ENCODE measurements at places on chromosomes 1 and 21.

DNA sequence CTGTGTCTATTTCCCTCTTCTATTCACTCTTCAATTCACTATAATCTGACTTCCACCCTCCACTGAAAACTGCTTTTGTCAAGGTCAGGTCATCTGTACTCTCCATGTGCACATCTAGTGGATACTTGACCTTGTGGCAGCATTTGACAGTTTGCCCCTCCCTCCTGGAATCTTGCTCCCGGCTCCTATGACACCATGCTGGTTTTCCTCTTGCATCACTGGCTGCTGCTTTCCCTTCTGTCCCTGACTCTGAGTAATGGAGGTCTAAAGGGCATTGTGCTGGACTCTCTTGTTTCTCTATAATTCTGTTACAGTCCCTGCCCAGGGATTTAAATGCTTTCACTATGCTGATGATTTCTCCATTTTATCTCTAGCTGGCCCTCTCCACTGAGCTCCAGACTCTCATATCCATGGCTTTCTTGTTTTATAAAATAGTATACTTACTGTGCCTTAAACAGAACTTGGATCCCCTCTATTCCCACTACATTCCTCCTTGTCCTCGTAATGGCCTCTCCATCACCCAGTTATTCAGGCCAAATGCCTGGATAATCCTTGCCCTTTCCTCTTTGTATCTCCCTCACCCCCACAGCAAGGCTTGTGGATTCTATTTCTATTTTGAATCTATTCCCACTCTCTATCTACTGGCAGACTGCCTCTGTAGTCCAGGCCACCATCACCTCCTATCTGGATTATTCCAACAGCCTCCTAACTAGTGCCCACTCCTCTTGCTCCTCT lies 36.8 kb upstream of the PODN start:
- DNase-seq, result no peak

DNA sequence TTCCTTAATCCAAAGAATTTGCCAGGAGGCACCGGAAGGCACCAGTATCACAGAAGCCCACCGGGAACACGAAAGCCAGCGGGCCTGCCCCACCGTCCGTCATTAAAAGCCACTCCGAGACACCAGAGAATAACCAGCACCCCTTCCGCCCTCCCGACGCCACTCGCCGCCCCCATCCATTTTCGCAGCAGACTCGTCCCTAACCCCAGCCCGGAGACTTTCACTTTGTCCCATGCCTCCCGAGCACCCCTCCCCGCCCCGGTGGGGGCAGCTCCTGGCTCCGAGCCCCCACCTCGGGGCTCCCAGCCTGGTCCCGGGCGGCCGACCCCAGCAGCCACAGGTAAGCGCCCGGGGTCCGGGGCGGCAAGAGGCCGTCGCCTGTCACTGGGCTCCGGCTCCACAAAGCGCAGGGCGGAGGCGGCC lies 105.4 kb downstream of the SLC45A1 start:
- DNase-seq, result no peak

DNA sequence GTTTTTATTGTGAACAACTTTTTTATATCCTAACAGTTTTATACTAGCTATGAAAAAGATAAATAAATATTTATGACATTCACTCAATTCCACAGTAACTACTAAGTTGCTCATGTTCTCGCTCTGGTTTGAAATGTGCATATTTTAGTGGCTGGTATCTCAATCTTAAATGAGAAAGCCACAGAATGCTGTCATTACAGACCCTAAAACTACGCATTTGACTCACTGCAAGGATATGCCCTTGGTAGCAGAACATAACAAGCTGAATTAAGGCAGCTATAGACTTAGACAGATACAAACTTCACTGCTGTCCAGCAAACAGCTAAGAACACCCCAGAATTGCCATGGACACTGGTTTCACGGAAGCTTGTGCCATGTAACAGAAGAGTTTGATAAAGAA lies 19.0 kb downstream of the DAB1 start:
- no peak for DNase-seq

GRCh38 chr1:229205854-229206253 lies 65.1 kb upstream of the RAB4A start:
- DNase-seq, result no peak

GRCh38 chr21:38389896-38390295 lies 108.4 kb downstream of the ERG start:
- DNase-seq, result no peak

- DNase-seq, result no peak
These were observed 2.9 kb downstream of the CR1L start for GRCh38 chr1:207647671-207648333.

DNA sequence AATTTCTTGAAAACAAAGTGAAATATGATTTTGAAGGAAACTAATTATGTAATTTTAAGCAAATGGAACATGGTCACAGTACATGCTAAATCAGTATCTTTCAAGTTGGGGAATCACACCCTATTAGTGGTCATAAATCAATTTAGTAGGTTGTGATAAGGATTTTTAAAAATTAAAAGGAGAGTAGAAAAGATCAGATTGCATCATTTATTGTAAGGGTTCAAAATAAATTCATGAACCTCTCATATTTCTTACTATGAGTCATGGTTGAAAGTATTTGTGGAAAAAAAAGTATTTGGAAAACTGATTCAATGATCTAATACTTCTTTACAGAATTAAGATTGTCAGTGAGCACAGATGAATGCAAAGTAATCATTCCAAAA lies 14.6 kb downstream of the ADSS2 start:
- DNase-seq, result no peak

DNA sequence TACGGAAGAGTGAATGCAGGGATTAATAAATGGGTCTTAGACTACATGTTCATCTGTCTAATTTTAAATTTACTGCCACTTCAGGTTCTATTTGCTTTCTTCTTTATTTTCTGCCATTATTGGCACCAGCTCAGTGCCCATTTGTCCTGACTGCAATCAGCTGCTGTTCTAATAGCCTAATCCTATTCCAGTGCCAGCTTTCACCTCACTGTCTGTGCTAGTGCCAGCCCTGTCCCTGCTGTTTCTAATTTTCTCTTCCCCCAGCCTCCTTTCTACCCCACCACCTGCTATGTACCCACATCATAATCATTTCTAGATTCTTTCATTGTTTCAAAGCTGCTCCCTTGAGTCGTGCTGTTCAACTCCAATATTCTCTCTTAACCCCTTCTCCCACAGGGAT lies 86.4 kb downstream of the KCNK1 start:
- DNase-seq, result no peak

GRCh38 chr1:152328801-152329391 lies 3.9 kb upstream of the FLG start:
- no peak for DNase-seq

- DNase-seq, result no peak
These were observed 1.5 kb downstream of the ATP1A1 start for GRCh38 chr1:116374353-116375147.

DNA sequence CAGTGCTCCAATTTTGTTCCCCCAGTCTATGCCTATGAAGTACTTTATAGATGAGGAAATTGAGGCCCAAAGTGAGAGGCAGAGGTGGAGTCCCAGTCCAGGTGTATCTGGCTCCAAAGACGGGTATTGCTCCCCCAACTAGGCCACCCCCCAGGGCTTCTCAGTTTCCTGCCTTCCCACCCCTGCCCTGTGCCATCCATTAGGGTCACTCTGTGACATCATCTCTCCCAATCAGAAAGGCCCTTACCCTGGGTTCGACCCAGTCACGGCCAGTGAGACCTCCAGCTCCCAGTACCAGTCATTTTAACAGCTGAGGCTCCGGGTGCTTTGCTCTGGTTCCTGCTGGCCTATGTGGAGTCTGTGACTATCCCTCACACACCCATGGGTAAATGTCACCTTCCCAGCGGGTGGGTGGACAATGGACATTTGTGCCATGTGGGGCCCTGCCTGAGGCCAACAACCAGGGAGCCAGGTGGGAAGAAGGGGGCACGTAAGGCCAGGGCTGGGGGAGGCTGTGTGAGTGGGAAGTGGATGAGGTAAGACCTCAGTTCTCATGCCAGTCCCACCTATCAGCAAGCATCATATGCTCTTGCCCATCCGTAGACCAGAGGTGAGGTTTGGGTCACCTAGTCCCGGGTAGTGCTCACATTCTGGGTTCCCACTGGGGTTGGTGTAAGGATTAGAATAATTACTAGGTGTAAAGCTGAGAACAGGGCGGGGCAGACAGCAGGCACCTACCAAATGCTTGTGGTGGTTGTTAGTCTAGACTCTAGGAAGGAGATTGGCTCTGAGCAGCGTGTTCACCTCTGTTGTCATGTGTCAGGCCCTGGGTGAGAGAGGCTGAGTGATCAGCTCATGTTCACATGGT lies 685.9 kb downstream of the MATN1 start:
- no peak for DNase-seq

DNA sequence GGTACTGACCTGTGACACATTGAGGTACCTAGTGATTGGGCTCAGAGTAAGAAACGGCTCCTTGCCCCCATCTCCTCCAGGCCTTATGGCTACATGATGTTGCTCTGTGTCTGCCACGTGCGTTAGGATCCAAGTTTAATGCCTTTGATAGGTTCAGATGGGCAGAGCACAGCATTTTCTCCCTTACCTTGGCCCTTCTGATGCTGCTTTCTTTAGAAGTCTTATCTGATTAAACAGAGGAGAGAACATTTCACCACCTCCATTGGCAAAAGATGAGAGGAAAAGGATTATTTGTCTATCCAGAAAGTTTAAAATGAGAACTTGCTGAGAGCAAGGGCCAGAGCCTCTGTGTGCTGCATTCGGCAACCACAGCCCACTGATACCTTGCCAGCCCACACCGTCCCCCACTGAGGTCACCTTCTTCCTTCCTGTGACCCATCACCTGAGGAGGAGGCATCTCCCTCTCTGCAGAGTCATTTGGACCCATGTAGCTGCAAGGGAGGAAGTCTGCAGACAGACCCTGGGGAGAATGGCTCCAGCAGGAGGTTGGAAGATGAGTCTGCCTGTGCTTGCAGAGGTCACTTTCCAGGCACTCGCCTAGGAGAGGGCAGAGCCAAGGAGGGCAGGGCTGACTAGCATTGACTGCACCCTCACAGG lies 16.7 kb downstream of the SHISA4 start:
- no peak for DNase-seq

GRCh38 chr1:214029796-214030195 lies 42.0 kb downstream of the PROX1 start:
- DNase-seq, result no peak

DNA sequence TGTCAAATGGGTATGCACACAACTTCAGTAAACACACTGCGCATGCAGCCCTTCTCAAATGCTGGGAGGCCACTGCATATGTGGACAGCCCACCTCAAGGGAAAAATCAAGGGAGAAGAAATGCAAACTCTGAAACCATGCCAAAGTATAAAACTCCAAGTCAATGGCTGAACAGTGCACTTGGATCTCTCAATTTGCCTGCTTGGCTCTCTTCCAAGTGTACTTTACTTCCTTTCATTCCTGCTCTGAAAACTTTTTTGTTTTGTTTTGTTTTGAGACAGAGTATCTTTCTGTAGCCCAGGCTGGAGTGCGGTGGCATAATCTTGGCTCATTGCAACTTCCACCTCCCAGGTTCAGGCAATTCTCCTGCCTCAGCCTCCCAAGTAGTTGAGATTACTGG lies 18.8 kb upstream of the COP1 start:
- no peak for DNase-seq

- DNase-seq, result no peak
These were observed 11.5 kb downstream of the GPR3 start for GRCh38 chr1:27403931-27404330.

DNA sequence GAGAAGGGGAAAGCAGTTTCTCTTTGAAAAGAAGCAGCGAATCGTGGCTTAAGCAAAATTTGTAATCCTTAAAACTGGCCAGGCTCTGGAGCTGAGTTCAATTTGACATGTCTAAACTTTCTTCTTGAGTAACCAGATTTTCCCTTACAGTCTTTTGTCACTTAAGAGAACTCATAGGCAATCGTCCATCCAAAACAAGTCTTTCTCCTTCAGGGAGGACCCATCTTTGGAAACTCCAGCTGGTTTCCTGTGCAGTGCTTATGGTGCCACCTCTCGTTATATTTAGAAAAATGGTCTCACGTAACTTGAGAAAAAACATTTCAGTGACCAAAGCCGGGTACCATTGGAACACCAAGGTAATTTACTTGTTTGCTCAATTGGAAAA lies 1.8 kb upstream of the PTTG1IP start:
- DNase-seq, result no peak

DNA sequence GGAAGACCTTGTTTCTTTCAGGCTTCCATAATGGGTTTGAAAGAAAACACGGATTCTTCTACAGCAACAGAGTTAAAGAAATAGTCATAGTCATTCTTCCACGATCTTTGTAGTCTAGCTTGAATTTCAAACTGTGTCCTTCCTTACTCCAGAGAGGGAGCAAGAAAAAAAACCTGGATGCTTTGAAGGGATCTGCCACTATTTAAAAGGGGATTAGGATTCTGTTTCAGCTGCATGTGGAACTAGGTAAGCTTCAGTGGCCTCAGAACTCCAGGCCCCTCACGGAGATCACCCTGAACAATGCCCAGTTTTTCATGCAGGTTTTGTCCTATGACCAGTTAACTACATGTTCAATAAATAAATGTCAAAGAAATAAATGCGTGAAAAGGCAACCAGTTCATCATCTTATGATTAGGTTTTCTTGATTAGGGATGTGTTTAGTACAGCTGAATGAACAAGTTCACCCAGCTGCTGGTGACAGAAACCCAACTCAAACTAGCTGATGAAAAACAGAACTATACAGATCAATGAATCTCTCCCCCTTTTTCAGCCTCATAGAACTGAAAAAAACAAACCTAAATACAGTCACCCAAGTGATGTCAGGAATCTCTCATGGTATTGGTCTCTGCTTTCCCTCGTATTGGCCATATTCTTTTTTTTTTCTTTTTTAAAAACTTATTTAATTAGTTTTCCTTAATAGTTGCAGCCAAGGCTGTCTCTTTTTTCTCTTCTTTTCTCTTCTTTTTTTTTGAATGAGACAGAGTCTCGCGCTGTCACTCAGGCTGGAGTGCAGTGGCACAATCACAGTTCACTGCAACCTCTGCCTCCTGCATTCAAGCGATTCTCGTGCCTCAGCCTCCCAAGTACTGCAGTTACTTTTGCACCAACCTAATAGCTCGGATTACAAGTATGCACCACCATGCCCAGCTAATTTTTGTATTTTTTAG lies 14.6 kb upstream of the MPZL1 start:
- no peak for DNase-seq

DNA sequence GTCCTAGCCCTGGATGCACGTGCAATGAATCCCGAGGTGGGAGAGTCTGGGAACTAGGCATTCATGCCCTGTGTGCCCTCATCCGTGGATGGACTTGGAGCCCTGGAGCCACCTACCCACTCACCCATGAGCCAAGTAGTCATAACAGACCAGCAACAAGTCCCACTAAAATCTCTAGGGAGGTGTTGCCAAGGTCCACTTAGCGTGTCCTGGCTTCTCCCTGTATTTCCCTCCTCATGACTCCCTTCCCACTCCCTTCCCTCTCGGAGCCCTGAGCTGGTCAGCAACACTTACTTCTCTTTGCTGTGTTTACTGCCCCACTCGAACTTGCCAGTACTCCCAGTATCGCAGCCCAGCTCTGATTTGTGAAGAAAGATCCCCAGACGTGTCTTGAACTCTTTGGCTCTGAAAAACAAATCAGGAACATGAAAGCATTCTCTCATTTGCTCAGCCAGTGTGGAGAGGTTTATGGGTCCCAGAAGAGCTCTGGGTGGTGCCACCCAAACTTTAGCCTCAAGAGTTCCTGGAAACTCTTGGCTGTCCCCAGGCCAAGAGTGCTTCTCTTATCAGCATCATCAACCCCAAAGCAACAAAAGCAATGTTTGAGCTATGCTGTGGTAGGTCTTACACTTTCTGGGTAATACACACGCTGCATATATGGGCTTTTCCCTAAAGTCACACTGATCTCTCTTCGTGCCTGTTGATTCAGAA lies 1.1 kb downstream of the RGS16 start:
- no peak for DNase-seq

- DNase-seq, result no peak
These were observed 397.9 kb downstream of the HHAT start for GRCh38 chr1:210726621-210727020.
